PC-9 (cell line): ENCODE measurements at places on chromosomes 7 and 10. TPM values are rescaled to one million over a fixed set of nuclear protein-coding genes. Genes with fewer than 3 reads are reported as not detected.

- H3K27ac ChIP-seq: no peak overlapping the region
- no peaks in the 10 kb centered on the region for H3K4me1 ChIP-seq
- no peaks in the 10 kb centered on the region for H3K36me3 ChIP-seq
- H3K4me3 ChIP-seq: no peak overlapping the region
- no peak for DNase-seq
Observed at GRCh38 chr7:24283554-24283896, 465 bp upstream of the NPY start.

NUDT13 gene
- 5.2 TPM in 2 replicates for total RNA-seq

ELFN1 gene
- 0.09 and 0.13 TPM in 2 replicates for total RNA-seq

ETV1 gene
- 4.3 and 9.0 TPM in 2 replicates for total RNA-seq

PGAM2 gene
- 4.2 and 9.7 TPM in 2 replicates for total RNA-seq
